ENCODE measurements at places on chromosomes 4 and X.

GRCh38 chrX:30786374-30786773, 102.7 kb downstream of the TAB3 start:
- no peak for DNase-seq

DNA sequence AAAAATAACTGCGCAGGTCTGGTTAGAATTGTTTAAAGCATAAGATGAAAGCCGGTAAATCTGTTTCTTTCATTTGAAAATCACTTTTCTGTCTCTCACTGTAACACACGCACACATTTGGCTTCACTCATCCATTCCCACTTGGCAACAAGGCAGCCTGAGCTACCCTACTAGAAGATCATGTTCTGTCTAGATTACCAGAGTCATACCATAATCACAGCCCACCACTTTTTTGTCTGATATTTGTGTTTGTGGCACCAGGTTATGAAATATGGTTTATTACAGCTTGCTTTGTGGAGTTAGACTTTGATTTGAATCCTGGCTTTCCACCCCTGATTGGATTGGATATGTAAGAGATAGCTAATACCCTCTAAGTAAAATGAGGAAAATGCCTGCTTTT, 2.2 kb downstream of the USO1 start:
- DNase-seq = no peak

DNA sequence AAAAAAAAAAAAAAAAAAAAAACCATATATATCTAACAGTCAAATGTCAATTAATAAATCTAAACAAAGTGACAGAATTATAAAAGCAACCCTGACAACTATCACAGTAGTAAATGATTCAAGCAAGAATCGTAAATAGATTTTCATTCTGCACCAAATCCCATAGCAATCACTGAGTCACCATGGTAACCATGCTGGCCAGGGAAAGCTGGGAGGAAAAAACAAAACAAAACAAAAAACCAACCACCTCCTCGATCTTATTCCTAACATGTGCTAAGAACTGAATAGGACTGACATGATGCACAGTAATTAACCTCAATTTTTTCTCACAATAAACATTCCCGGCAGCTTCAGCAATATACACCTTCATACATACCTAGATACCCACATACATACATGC, 30.6 kb upstream of the RAB40A start:
- DNase-seq = no peak

- DNase-seq = no peak
These were observed 4.7 kb upstream of the NKX6-1 start for GRCh38 chr4:84503495-84504437.

DNA sequence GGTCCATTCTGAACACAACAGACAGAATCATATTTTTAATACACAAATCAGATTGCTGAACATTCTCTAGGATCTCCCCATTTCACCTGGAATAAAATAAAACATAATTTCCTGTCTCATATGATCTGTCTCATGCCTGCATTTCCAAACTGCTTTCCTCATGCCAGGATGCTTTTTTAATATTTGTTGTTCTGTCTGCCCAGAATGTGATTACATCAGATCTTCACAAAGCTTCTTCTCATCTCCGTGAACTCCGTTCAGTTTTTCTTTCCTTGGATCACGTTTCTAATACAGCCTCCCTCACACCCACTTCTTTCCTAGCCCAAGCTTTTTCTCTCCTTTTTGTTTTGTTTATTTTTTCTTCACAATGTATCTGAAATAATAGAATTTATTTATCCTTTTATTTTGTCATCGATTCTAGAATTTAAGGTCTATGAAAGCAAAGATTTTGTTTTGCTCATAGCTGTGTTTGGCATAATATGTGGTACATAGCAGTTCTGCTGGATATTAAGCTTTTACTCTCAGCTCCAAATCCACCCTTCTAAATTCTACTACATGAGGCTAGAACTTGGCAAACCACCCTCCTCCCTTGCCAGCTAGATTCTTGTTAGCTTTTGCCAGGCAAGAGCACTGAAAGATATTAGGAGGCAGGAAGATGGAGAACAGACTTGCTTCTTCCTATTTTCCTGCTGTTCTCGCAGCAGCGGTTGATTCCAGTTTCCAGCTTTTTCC, 165.5 kb upstream of the SLIT2 start:
- DNase-seq = no peak

GRCh38 chr4:149465955-149466354, 349.7 kb downstream of the IQCM start:
- no peak for DNase-seq

- DNase-seq = no peak
These were observed at the start of gene PCSK1N for GRCh38 chrX:48835524-48836329. Gene PCSK1N (minus strand): TSS chrX:48835610. CDS start chrX:48835532, 78 bp downstream.

DNA sequence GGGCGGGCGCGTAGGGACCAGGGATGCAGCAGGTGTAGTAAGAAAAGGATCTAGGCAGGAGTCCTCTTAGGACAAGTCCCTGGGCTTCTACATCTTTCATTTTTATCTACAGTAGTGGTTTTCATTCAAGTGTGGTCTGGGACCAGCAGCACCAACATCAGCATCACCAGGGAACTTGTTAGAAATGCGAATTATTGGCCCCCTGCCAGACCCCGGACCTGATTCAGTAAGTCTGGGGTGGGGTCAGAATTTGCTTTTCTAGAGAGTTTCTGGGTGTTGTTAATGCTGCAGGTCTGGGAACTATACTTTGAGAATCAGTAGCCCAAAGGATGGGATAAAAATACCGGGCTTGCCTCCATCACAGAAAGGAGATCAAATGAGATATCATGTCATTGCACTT, 1.3 kb upstream of the PCYT1B start:
- no peak for DNase-seq

- DNase-seq = no peak
These were observed 120.4 kb downstream of the NSUN7 start for GRCh38 chr4:40870150-40870549.

DNA sequence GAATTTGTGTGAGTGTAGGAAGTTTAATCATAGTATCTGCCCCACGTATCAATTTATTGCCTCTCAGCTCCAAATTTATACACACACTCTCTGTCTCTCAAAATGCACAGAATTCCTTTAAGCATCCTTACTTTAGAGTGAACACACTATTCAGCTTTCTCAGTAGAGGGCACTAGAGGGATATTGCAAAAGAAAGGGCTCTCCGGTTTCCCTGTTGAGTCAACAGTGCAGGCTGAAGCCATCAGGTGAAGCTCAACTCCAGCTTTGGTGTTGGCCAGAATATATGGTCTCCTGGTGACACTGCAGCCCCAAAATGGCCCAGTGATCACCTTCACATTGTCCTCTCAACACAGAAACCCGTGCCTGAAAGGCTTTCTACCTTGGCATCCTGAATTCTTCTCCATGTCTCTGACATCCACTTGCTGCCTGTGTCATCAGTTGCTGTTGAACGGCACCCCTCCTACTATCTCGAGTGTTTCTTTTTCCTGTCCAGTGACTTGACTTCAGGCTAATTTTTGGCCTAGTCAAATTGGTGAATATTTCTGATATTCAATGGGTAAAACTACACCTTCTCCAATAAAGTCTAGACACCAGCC, 670.5 kb downstream of the GABRG1 start:
- no peak for DNase-seq

- no peak for DNase-seq
These were observed 44.9 kb downstream of the CENPC start for GRCh38 chr4:67500373-67500772.

GRCh38 chr4:184217634-184218033, at the start of gene ENPP6:
Gene ENPP6 (minus strand): TSS chr4:184217873. CDS start chr4:184217819, 54 bp downstream.
- DNase-seq = no peak

GRCh38 chrX:77433001-77433400, 14.2 kb upstream of the FGF16 start:
- no peak for DNase-seq

Measured in RWPE2 (cell line).